ENCODE measurements at places on chromosomes 4 and X.
A peak's percentile ranks its signal among the peaks of the same experiment; 100 is the strongest.

DNA sequence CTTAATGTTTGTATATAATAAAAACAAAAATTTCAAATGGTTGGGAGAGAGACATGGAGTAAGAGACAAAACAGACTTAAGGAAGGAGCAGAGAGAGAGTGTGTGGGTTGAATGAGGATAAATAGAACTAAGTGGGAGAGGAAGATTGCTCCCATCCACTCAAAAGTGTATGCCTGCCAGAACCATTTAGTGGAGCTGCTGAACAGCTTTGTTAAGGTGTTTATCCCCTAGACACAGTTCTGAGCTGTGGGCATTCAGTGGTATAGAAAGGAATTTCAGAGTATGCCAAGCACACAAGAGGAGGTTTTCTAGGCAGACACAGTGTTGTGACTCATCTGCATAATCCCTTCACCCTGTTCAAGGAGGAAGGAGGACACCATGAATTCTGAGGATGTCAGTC lies 508.6 kb upstream of the EPHA5 start:
- ATAC-seq = no peak

- no peak for ATAC-seq
Measured at GRCh38 chrX:147917700-147918695, 6.3 kb downstream of the FMR1 start.

GRCh38 chr4:177125656-177126055 lies 184.0 kb upstream of the NEIL3 start:
- ATAC-seq = no peak

DNA sequence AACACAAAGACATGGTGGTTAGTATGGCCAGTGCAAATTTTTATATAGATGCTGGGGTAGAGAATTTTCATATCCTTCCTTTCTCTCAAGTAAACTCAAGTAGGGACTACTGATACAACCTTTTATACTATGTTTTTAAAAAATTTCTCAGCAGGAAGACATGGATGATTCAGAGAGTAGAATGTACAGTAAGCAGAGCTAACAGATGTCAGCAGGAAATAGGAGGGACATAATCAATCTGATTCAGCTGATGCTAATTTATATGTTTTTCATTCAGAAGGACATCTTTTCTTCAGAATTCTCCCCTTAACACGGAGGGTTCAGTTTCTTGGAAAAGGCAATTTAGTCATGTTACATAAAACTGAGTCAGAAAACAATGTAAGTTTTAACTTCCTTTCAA lies 95.4 kb downstream of the GRIA2 start:
- no peak for ATAC-seq

GRCh38 chr4:159374749-159375530 lies 272.1 kb downstream of the RAPGEF2 start:
- no peak for ATAC-seq

- peak; percentile 73 for ATAC-seq
Measured at GRCh38 chrX:45740291-45740690, 539.6 kb upstream of the DIPK2B start.

GRCh38 chr4:23717528-23718248 lies 172.2 kb downstream of the PPARGC1A start:
- ATAC-seq = peak; percentile 49

GRCh38 chrX:96383428-96383827 lies 301.2 kb upstream of the DIAPH2 start:
- no peak for ATAC-seq

GRCh38 chrX:3461397-3462165 lies 115.1 kb upstream of the MXRA5 start:
- no peak for ATAC-seq

- ATAC-seq = peak; percentile 57
Measured at GRCh38 chr4:129545599-129546278, 449.8 kb downstream of the C4orf33 start.

GRCh38 chr4:144461906-144462305 lies 184.1 kb upstream of the HHIP start:
- ATAC-seq = no peak

DNA sequence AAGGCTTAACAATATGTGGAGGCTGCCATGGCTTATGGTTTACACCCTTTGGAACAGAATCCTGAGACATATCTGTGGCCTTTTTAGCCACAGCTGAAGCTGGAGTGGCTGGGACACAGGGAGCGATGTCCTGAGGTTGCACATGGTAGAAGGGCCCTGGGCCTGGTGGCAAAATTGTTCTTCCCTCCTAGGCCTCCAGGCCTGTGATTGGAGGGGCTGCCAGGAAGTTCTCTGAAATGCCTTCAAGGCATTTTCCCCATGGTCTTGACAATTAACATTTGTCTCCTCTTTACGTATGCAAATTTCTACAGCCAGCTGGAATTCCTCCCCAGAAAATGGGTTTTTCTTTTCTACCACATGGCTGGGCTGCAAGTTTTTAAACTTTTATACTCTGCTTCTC lies 39.1 kb upstream of the MAGEA8 start:
- no peak for ATAC-seq

- no peak for ATAC-seq
Measured at GRCh38 chr4:120812216-120812615, 110.3 kb downstream of the PRDM5 start.

GRCh38 chr4:119300101-119300978 lies 21.6 kb downstream of the FABP2 start:
- peak; percentile 99 for ATAC-seq

DNA sequence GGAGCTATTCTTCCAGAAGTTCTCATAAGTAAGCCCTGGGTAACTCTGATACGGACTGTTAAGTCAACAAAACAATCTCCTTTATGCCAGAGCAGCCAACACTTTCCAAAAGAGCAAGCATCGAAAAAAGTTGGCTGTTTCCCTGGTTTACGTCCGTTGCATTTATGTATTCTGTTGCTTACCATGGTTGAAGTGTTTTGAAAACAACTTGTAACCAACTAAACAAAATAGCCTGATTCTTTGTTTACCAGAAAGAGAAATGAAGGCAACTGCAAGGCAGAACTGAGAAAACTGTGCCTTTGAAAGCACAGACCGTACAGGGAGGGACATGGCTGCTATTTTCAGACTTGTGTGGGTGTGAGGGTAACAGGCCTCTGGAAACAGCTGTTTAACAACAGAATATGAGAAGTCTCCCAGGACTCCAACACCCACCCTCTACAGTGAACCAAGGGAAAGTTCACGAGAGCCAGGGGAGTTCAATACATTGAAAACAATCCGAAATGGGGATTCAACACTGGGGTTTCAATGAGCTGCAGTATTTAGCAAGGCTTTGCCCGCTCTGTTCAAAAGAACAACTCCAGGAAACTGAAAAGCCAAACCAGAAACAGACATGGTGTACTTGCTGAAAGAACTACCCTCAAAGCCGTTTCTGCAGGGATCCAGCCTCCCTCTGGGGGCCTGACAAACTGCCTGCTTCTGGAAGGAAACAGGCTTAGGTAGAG lies 95.8 kb upstream of the EGFL6 start:
- ATAC-seq = no peak

- no peak for ATAC-seq
Measured at GRCh38 chrX:17525266-17525665, 150.3 kb downstream of the NHS start.

GRCh38 chrX:149275836-149276235 lies 229.3 kb downstream of the IDS start:
- no peak for ATAC-seq

DNA sequence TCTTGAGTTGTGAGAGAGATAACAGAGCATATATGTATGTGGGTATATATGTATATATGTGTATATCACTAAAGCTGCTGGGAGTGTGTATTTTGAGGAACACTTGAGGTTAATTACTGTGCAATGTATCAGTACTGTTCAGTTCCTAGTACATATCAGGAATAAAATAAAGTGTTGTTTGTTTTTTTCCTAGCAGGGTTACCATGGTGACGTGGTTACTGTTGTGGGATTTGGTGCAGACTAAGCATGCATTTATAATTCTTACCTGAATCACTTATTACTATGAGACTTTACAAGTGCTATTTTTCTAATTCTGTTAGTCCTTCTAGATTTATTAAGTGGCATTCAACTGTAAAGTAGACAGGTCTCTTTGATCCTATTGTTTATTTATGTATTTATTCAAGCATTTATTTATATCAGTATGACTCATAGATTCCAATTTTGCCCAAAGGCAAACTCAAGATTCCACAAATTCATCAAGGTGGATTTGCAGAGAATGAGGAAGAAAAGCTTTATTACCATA lies 26.9 kb upstream of the BEX4 start:
- no peak for ATAC-seq

GRCh38 chr4:100933628-100934027 lies 413.7 kb downstream of the PPP3CA start:
- no peak for ATAC-seq

DNA sequence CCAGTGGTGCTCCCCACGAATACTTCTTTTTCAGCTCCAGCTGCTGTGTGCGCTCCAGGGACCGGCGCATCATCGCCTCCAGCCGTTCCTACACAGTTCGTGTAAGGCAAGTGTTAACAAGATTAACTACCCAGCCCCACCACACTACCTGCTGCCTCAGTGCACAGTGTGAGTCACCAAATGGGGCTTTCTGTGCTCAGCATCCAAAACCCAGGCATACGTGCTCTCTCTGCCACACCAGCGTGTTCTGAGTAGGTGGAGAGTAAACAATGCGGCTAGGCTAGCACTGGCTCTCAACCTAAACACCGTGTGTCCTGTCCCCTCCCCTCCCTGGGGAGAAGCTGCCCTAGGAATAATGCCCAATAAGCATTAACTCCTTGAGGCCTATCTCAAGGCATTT lies 60.0 kb downstream of the MAP7D2 start:
- peak; percentile 75 for ATAC-seq

- ATAC-seq = no peak
Measured at GRCh38 chr4:6419452-6420028, 52.9 kb downstream of the PPP2R2C start.

- no peak for ATAC-seq
Measured at GRCh38 chrX:15173411-15173810, 96.5 kb downstream of the ASB9 start.

DNA sequence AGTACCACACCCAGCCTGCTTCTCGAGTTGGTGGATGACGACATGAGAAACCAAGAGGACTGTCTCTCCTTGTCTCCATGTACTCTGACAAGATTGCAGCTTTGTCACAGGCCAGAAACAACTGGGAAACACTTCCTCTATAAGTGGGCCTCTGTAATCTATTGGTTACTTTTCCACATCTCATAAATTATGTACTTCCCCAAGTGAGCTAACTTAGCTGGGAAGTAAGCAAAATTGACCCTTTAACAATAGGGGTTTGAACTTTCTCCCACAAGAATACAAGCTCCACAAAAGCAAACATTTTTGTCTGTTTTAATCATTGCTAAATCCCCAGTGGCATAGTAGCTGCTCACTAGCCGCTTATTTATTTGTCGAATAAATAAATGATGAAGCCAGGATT lies 14.1 kb upstream of the USO1 start:
- ATAC-seq = no peak

GRCh38 chrX:17669458-17669857 lies 67.8 kb upstream of the SCML1 start:
- ATAC-seq = no peak

DNA sequence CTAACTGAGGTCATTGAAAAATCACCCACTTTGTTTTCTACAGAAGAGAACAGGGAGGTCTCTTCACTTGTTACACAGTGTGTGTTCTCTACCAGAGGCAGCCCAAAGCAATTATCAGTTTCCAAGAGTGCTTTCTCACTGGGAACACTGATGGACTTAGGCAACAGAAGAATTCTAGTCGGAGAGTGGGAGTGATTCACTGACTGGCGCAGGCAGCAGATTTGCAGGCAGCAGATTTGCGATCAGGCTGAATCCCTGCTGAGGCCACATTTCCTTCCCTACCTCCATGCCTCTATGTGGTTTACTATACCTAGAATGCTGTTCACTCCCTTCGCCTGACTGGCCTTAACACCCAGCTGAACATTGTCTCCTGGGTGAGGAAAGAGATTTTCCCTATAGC lies 6.6 kb downstream of the OCIAD2 start:
- no peak for ATAC-seq

- no peak for ATAC-seq
Measured at GRCh38 chr4:14566518-14566917, 435.8 kb upstream of the CPEB2 start.

GRCh38 chr4:185520119-185520518 lies 15.2 kb downstream of the PDLIM3 start:
- ATAC-seq = no peak

DNA sequence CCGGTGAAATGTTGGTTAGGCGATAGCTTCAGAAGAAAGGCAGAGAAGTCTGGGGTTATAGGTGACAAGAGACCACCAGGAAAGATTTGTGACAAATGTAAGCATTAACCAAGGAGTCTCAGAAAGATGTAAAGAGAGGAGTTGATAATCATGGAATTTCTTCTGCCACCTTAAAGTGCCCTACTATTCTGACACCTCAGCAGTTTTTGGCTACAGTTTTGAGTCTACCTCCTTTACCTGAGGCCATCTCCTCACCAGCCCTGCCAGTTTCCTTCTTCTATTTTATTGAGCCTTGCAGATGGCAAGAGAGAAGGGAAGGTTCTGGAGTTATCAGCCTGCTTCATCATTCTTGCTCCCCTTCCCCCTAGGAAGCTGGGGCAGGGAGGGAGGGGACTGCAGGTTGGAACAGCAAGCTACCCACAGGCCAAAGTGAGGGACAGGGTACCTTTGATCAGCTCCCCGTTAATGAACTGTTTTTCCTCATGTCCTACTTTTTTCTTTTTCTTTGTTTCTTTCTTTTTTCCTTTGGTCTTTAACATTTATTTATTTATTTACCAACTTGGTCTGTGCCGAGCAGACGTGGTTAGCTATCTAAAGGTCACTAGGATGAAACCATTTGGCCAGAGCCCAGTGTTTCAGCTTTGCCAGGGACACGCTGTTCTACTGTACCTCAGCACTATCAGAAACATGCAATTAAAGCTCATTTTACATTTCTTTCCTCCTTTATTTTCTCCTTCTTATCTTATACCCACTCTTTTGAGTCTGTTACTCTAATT lies 438.7 kb upstream of the AR start:
- ATAC-seq = no peak

GRCh38 chrX:150036641-150037040 lies 98.3 kb upstream of the EOLA2 start:
- ATAC-seq = no peak

- ATAC-seq = no peak
Measured at GRCh38 chr4:99052902-99053301, 35.7 kb downstream of the ADH5 start.

DNA sequence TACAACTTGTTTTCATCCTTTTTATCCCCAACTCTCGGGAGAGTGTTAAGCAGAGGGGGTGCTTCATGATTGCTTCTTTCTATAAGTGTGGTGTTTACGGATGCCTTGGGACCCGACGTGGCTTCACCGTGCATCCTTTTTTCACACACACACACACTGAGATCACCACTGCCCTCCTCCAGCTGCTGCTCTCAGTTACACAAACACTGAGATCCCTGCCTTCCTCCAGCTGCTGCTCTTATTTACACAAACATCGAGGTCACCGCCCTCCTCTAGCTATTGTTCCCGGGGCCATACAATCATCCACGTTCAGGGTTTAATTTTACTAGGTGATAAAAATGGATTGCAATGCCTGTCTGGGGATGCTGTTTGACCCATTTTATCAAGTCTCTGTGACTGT lies 155.4 kb upstream of the FAM9B start:
- ATAC-seq = no peak

- ATAC-seq = no peak
Measured at GRCh38 chr4:76058888-76059426, 15.6 kb upstream of the ART3 start.

GRCh38 chr4:93646233-93646930 lies 182.2 kb upstream of the ATOH1 start:
- peak; percentile 69 for ATAC-seq

Data from esophagus mucosa (tissue), 1 donor.